ENCODE measurements at places on chromosomes 13 and 19.
A peak's percentile ranks its signal among the peaks of the same experiment; 100 is the strongest.

DNA sequence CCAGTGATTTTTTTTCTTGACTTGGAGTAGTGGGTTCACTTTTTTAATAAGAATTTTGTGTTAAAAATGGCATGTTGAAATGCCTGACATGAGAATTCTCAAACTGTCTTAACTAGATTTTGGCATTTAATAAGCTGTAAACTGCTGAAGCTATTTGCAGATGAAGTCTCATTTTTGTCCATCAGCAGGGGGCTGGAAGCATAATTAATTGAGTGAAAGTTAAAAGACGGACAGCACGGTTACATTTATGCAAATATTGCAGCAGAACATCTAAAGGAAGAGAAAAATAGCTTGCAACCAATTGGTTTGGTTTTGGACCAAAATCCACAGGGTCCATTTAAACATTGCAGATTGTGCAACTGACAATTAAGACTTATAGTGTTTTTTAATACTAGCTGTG is 837.3 kb upstream of the KLHL1 start:
- no peak for DNase-seq

DNA sequence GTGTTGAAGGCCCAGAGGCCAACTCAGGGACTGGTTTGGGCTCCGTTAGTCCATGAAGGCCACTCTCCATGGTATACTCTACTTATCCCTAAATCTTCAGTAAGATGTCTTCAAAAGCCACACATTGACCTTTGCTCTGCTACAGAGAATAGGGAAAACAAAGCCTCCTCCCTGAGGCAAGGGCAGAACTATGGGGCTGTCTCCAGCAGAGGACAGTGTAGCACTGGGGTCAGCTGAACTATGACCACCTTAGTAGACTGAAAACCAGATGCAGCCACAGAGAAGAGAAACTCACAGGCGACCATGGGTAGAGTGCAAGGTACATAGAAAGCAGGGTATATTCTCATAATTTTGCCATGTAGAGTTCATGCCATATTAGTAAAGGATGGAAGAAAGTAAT is 587.4 kb downstream of the LMO7 start:
- no peak for DNase-seq

DNA sequence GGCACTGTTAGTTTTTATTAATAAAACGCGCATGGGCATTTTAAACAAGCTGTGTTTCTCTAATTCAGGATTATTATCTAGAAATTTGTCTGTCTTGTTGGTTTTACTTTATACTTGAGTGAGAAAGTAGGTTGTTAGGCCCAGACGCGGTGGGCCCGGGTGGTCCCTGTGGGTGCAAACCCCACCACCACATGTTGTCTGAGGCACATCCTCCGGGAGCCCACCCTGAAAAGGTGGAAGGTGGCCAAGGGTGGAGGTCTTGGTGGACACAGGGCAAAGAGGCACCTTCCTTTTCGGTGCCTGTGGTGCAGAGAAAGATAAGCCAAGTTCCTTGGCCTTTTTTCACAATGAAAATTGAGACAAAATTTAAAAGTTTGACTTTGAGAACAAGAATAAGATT is 16.6 kb downstream of the ATP4B start:
- no peak for DNase-seq

DNA sequence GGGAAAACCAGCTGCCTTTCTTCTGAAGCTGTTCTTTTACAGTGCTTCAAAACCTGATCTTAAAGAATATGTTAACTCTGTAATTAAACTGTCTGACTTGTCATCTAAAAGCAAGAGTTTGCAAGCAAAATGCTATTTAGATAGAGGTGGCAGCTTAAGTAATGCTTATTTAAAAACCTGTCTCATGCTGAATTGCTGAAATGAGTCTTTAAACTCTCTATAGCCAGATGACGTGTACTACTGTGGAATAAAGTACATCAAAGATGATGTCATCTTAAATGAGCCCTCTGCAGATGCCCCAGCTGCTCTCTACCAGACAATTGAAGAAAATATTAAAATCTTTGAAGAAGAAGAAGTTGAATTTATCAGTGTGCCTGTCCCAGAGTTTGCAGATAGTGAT is 22.9 kb downstream of the ITM2B start:
- DNase-seq: no peak

GRCh38 chr19:51784922-51785690 is 9.9 kb upstream of the FPR3 start:
- DNase-seq: peak; percentile 18

DNA sequence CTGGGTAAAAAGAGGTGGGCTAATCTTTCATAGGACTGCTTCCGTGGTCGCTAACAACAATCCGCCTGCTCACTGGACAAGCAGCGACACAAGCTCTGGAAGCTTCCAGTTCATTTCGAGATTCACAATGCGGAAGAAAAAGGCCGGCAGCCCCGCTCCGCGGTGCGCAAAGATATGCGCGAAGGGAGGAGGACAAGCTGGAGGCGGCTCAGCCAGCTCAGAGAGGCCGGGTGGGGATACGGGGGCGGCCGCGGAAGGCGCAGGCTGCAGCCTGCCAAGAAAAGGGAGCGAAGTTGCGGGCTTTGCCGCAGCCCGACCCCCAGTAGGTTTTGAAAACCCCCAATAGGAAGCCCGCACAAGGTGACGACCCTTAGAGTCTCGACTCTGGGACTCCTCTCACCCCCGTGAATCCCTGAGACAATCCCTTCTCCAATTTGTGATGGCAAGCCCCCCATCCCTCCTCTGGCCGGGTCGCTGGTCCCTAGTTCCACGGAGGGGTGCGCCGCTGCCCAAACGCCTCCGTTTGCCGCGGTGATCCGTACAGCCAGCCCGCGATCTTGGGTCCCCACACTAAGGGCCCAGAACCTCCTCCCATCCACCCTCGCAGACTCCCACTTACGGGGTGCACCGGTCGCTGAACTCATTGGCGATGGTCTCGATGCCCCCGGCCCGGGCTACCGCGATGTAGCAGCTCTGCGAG is 697 bp downstream of the HSPH1 start:
- DNase-seq: peak; percentile 31

DNA sequence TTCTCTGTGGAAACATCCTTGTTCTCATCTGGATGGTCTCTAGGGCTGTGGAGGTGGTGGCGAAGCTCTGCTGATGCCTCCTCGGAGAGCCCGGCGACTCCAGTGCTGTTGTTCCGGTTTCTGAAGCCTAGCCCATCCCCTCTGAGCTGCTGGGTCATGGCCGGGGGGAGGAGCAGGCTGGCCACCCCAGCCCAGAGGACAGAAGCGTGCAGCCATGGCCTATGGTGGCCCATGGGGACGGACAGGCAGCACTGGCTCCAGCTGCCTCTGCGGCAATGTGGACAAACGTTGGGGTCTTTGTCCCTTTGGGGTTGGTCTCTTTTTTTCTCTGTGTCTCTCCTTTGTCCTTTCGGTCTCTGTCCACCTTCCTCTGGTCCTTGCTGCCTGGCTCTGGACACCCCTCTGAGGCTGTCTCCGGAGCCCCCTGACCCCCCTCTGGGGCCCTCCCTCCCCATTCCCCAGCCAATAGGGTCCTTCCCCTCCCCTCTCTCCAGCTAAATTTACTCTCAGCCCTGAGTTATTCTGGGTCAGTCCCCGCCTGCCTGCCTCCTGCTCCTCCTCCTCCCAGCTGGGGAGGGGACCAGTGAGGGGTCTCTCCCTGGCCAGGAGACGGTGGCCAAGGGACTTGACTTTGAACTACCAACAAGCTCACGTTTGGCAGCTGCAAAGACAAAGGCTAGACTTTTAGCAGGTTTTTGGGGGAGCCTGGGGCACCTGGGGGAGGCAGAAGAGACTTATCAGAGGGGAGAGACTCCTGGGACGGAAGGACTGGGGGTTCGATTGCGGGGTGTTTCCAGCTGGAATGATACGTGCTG is at the start of gene HRC:
Gene HRC, minus strand, starts transcription at position 392 of the 815 bp plus-strand sequence. Its CDS starts 159 bp downstream, at position 233.
- DNase-seq: no peak

DNA sequence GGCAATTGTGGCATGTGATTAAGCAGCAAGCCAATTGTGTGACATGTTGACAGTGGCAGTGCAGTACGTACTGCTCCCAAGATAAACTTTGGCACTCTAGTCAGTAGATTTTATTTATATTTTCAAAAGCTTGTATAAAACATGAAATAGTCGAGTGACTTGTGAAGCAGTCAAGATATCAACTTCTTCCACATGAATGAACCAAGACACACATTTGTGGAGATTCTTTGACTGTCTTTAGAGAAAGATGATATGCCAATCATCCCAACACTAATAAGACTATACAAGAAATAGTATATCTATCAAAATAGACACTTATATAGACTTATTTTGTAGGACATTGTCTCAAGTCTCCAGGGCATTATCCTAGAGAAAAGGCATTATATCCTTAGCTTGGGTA is 538.0 kb downstream of the DCT start:
- no peak for DNase-seq

DNA sequence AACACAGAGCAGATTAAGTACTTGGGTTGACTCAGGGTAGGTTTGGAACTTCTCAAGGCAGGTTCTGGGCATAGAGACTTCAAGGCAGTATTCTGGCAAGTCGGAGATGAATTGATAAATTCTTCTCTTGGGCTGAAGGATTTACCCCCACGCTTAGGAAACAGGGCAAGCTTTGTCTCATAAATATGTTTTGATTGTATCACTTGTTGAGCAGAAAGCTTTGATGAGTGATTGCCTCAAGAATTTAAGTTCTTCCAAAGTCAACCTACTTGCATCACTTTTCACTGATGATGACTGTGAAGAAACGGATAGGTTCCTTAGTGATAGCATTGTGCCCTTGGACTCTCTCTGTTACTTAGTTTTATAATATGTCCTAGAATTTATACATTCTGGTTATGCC is 258.6 kb upstream of the DACH1 start:
- DNase-seq: no peak

DNA sequence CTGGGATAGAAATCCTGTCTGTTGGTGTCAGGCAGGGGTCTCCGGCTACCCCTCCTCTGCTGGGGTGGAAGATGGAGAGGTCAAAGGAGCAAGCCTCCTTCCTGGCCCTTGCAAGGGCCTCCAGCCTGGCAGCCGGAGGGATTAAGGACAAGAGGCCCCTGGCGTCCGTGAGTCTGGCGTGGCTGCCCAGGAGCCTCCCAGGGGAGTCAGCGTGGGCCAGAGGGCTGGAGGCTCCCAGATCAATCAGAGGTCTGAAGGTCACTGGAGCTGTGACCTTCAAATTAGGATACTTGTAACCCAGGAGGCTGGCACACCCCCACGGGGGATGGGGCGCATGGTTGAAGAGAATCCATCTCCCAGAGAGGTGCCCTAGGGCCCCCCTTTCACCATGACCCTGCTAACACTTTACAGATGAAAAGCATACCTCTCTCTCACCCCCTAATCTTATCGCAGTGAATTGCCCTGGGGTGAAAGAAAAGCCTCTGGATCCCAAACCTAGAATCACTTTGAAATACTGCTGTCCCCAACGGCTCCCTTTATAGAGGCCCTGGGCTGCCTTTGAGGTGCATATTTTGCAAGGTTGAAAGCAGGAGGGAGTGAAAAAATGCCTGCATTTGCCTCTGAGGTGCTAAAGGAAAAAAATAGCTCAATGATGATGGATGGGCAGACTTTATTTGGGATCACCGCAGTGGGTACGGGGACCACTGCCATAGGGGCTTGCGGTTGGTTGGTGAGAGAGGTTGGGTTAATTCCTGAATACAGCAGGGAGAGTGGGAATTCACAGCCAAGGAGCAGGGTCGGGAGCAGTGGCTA is 44.9 kb upstream of the PEG3 start:
- no peak for DNase-seq

- no peak for DNase-seq
Observed at GRCh38 chr13:75417656-75418055, 64.3 kb downstream of the TBC1D4 start.

DNA sequence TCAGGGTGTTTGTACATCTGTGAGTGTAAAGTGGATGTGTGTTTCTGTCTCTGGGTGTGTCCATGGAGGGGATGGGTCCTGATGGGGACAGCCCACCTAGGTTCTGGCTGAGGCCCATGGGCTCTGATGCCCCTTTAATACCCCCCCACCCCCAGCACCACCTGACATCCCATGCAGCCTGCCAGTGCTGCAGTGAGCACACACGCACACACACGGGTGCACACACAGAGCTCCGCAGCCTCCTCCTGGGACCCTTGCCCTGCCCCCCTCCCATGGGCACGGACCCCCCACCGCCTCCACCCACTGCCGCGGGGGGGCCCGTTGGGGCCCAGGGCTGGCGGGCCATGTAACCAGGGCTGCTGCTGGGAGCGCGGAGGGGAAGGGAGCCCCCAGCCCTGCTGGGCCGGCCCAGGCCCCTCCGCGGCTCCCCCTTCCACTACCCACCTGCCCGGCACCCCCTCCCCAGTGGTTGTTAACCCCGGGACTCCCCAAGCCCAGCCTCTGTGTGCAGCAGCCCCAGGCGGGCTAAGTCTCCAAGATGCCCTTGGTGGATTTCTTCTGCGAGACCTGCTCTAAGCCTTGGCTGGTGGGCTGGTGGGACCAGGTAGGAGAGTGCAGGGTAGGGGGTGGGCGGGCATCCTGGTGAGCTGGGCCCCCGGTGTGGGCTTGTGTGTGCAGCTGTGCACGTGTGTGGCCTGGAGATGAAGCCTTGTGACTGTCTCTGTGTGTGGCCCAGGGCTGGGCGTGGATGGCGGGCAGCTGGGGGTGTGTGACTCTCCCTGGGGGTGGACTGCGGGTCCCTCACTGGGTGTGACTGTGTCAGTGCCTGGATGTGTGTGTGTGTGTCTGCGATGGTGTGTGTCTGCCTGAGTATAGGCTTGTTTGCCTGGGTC is 32.6 kb downstream of the PDE4A start:
- DNase-seq: no peak

DNA sequence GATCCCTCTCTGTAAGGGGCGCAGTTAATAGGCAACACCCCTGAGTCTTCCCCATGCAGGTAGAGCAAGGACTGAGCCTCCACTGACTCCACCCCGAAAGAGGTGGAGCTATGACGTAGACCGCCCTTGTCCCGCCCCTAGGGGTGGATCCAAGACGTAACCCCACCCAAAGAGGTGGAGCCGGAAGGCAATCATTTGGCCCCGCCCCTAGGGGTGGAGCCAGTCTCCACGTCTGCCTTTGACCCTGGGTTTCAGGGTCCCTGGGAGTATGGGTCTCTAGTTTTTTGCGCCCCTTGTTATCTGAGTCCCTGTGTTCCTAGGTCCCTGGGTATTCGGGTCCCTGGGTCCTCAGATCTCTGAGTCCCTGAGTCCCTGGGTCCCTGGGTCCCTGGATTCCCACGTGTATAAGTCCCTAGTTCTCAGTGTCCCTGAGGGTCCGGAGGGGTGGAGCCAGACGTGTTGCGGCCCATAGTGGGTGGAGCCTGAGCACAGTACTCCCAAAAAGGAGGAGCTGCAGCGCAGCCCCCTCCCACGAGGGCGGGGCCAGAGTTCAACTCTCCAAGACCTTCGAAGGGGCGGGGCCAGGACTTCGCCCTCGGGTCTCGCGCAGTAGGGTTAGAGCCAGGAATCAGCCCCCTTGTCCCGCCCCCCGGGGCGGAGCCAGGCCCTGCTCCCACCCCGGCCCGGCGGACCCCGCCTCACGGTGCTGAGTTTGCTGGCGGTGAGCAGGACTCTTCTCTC is 5.3 kb downstream of the DENND1C start:
- DNase-seq: no peak

- DNase-seq: no peak
Observed at GRCh38 chr19:43910884-43911283, 24.2 kb downstream of the ZNF45 start.
